ENCODE measurements at places on chromosomes 3 and 15.

DNA sequence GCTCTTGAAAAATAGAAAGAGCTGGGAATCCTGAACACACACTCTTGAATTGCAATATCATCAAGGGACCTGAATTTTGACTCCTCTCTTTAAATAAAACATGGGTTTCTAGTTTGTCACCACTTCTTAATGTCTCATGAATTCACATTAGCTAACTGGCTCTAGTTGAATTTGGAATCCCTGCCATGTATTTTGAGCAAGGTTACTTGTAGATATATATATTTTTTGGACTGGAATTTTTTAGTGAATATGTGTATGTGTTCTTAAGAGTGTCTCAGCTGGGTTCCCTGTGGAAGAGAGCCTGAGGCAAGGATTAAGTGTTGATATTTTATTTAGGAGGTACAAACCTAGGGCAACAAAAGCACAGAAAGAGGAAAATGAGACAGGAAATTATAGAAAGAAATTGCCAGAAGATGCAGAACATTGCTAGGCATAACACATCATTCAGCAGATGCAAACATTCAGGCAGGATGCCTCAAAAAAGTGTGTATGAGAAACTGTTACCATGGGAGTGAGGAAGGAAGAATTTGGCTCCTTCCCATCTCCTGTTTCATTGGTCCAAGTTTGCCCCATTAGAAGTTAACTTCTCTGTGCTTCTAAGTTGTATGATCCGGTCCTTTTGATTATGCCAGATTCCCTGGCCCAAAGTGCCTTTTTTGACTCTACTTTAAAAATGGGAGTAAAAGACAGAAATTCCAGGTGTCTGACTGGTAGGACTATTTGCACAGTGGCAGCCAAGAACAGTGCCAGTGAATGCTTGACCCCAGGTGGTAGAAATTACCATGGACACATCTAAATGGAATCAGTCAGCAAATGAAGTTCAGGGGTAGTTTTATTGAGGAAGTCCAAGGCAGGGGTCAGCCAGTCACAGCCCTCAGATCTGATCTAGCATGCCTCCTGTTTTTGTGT, 253.7 kb upstream of the TGFBR2 start:
- no peak for DNase-seq

- DNase-seq: no peak
Observed at GRCh38 chr3:195103623-195104022, 167.3 kb downstream of the XXYLT1 start.

DNA sequence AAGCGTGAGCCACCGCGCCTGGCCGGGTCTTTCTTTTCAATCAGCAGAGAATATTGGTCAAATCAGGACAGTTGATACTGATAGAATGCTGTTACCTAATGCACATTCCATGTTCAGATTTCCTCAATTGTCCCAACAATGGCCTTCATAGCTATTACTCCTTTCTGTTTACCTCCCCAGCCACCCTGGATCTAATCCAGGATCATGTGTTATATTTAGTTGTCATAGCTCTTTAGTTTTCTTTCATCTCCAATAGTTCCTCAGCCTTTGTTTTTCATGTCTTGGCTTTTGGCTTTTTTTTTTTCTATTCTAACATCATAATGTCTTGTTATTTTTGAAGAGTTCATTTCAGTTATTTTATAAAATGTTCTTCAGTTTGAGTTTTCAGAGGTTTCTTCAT, 14.6 kb downstream of the USP3 start:
- DNase-seq: no peak

DNA sequence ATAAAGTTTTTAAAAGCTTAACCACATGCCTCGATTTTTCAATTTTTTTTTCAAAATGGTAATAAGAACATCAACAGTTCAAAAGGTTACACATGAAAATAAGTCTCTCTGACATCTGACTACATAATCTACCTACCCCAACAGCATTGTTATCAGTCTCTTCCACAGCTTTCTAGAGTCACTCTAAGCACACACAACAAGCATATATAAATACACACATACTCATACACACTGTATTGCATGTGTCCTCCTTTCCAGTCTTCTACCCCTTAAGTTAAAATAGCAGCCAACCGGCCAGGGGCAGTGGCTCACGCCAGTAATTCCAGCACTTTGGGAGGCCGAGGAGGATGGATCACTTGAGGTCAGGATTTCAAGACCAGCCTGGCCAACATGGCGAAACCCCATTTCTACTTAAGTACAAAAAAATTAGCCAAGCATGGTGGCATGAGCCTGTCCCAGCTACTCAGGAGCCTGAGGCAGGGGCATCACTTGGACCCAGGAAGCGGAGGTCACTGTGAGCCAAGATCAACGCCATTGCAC, 12.2 kb downstream of the TBL1XR1 start:
- DNase-seq: no peak

GRCh38 chr15:41513506-41514227, at the start of gene LTK:
TSS of gene LTK (minus strand) at chr15:41513827. CDS start at chr15:41513709, 118 bp downstream.
- DNase-seq: peak; percentile 61

- peak; percentile 48 for DNase-seq
Observed at GRCh38 chr3:69425249-69425648, 39.4 kb upstream of the FRMD4B start.

GRCh38 chr3:71064291-71064955, 519.1 kb downstream of the FOXP1 start:
- no peak for DNase-seq

DNA sequence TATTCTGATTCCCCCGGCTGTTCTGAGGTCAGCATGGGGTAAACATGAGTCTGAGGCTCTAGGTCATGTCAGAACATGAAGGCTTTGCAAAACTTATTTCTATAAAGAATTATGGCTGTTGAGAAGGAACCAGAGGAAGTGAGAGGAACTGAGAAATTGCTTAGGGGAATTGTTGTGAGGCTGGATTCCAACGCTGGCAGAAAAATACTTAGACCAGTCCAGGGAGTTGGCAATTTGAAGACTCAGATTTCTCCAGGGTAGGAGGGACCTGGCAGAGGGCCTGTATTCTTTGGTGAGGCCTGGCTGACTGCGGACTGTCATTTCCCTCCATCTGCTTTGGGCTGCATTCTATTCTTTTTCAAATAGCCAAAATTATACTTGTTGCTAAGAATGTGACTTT, 155.5 kb downstream of the PLD1 start:
- DNase-seq: no peak

DNA sequence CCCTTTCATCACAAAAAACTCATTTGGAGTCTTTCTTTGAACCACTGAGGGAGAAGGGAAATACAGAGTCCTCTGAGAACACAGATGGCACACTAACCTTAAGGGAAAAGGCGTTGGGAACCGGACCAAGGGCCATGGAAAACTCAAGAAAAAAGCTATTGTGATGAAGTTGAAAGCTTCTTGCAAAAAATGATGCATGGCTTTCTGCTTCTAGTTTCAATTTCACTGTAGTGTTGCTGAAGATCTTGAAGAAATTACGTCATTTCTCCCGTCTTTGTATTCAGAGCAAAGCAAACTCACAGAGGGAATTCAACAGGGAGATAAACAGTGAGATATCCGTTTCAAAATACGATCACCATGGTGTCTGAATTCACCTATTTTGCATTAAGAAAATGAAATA, 642.3 kb upstream of the ADAMTS9 start:
- DNase-seq: no peak

DNA sequence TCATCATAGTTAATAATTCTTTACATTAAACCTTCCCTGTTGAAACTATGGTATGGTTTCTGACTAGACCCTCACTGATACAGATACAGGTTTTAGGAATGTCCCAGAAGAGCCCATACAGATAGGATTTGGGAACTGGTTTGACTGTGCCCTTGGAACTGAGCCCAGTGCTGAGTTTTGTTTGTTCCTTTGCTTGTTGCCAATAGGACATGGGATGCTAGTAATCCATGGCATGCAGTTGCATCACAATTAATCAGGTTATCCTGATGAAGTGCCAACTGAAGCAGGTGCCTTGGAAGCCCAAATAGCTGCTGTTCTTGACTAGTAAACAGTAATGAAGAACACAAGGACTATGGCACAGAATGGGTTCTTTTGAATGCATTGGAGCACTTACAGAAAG, 230.6 kb downstream of the NEK10 start:
- DNase-seq: no peak

- no peak for DNase-seq
Observed at GRCh38 chr3:188091746-188092145, 62.2 kb upstream of the LPP start.

- DNase-seq: no peak
Observed at GRCh38 chr3:169383770-169384169, 279.7 kb downstream of the MECOM start.

- no peak for DNase-seq
Observed at GRCh38 chr3:112681822-112682325, 40.9 kb upstream of the CCDC80 start.
